ENCODE measurements at places on chromosomes 16 and 17.

GRCh38 chr17:81666092-81666341 lies 388 bp downstream of the OXLD1 start:
- DNase-seq = no peak

GRCh38 chr16:84996365-84996764 lies 15.0 kb downstream of the ZDHHC7 start:
- DNase-seq = no peak

DNA sequence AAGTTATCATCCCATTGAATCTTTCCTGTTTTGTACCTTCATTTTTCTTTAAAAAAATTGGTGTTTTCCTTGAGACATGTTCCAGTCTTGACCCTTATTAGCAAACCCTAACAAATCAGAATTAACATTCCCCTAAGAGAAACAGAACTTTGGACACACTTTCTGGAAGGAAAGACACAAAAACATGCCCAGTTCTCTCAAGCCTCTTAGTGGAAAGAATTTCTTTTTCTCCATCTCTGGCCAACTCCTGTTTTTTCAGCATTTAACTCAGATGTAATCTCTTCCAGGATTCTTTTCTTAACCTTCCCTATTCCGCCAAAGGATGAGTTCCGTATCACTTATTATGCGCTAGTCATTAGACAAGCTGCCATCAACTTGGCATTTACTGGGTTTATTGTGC lies 23.9 kb upstream of the CDH8 start:
- DNase-seq = no peak

- DNase-seq = no peak
These were observed 239.8 kb downstream of the CHD9NB start for GRCh38 chr16:52812678-52813556.

- peak; percentile 57 for DNase-seq
These were observed 24.2 kb downstream of the B9D1 start for GRCh38 chr17:19338031-19338990.

- DNase-seq = no peak
These were observed 853 bp upstream of the DOK4 start for GRCh38 chr16:57486858-57487834.

DNA sequence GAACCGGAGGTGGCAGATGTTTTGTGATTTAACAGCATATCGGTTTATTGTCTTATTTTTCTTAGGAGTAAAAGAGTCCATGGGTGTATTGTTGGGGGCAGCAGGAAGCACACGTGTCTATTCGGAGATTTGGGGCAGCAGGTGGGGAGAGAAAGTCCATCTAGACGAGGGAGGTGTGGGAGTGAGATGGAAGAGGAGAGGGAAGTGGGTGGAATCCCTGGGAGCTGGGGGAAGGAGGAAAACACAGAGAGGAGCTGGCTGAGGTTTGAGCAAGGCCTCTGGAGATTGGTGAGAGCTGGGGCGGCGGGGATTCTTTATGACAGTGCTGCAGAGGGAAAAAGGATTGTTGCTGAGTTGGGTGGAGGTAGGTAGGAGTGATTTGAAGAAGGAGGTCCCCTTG lies 72.1 kb downstream of the PRKCB start:
- DNase-seq = no peak

DNA sequence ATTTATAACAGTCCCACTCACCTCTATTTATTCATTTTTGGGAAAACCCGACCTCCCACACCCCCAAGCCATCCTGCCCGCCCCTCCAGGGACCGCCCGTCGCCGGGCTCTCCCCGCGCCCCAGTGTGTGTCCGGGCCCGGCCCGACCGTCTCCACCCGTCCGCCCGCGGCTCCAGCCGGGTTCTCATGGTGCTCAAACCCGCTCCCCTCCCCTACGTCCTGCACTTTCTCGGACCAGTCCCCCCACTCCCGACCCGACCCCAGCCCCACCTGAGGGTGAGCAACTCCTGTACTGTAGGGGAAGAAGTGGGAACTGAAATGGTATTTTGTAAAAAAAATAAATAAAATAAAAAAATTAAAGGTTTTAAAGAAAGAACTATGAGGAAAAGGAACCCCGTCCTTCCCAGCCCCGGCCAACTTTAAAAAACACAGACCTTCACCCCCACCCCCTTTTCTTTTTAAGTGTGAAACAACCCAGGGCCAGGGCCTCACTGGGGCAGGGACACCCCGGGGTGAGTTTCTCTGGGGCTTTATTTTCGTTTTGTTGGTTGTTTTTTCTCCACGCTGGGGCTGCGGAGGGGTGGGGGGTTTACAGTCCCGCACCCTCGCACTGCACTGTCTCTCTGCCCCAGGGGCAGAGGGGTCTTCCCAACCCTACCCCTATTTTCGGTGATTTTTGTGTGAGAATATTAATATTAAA lies 638 bp upstream of the TMEM88 start:
- no peak for DNase-seq

DNA sequence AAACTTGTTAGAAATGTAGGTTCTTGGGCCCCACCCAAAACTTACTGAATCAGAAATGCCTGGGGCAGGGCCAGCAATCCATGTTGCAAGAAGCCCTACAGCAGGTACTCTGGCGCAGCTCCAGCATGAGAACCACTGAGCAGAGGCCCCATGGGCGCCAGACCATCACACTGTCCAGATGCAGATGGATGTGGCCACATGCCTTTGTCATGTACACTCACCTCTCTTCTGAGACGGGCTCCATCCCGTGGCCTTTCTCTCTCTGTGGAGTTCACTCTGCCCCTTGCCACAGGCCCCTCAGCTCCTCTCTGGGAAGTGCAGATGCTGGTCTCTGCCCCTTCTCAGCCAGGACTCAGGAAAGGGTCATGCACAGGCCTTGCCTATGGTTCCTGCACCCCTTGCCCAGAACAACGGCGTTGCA lies 2.3 kb upstream of the CCNF start:
- no peak for DNase-seq

DNA sequence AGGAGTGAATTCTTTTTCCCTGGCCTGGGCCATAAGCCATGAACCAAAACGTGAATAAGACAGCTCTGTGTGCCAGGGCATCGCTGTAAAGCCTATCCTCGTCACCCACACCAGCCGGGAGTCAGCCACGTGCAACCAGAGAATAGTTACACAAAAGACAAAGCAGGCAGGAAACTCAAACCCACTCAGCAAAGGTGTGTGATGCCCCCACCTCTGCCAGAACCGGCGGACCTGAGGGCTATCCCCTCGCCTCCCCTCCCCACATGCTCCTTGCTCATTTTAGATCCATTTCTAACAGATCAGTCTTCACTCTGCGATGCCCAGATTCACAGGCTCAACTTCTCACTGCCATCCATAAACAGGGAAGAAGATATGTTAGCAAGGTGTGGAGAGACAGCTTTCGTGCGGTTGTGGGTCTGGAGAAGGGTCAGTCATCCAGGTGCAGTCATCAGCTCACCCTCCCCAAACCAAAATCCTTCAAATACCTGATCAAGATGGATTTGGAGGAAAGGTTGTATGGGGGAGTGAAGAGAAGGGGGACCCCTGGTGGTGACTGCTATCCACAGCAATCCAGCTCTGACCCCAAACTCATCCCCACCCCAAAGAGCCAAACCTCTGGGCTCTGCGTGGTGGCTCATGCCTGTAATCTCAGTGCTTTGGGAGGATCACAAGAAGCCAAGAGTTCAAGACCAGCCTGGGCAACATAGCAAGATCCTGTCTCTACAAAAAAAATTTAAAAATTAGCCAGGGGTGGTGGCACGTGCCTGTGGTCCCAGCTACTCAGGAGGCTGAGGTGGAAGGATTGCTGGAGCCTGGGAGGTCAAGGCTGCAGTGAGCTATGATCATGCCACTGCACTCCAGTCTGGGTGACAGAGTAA lies 219.2 kb downstream of the C16orf78 start:
- DNase-seq = peak; percentile 12

GRCh38 chr16:84334058-84334457 lies 34.3 kb upstream of the ATP2C2 start:
- no peak for DNase-seq

DNA sequence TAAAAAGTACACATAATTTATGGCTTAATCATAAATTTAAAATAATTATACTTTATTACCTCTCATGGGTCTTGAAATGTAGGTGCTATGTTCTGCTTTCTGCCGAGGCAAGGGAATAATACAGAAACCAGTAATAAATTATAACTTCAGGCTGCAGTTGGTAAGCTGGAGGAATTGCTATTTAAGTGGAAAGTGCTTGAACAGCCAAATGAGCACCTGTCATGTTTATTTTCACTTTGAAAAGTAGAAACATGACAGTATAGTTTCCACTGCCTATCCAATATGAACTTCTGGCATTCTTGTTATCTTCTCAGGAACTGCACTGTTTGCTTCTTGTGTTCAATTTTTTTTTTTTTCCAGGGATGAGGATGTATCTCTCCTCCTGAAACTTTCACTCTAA lies 146.0 kb downstream of the FTO start:
- no peak for DNase-seq

- DNase-seq = peak; percentile 44
These were observed 99.9 kb upstream of the CORO6 start for GRCh38 chr17:29722411-29723198.

GRCh38 chr16:70638814-70639792 lies 7.3 kb upstream of the IL34 start:
- DNase-seq = no peak

- no peak for DNase-seq
These were observed 1.7 kb downstream of the EPOP start for GRCh38 chr17:38672788-38673706.

DNA sequence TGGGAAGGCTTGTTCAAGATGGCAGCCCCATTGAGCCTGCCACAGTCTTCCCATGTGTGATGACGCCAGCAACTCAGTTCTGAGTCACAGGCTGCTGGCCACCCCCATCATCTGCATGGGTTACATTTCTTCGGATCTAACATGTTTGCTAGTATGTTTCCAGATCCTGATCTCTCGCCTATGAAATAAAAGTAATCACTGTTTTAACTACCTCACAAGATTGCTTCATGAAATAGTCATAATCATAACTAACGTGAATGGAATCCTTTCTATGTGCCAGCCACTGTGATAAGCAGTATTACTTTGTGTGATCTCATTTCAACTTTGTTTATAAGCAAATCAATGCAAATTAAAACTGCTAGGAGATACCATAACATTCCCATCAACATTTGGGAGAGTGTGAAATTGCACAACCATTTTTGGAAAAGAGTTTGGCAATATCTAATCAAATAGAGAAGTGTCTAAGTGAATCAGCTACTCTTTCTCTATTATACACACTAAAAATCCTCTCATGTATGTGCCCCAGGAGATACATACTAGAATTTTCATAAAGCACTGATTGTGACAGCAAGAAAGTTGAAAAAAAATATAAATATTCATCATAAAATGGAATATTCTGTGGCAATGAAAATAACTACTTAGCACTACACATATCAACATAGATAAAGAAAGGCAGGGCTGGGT lies 300.2 kb upstream of the IRX5 start:
- DNase-seq = no peak

- no peak for DNase-seq
These were observed 25.7 kb downstream of the ARHGAP23 start for GRCh38 chr17:38453951-38454421.

DNA sequence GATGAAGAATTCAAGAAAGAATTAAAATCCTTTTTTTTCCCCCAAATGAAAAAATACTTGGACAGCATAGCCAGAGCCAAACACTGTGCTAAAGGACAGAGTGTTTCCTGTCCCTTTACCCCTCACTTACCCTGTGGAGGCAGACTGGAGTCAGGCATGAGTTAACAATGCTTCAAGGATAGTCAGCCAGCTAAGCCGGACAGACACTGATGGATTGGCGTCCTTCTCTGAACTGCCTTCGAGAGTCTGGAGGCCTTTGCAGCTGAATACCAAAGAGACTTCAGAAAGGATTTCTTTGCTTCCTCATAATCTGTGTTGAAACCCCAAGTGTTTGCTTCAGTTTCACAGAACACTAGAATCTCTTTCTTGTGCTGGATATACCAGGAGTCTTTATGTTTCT lies 4.6 kb downstream of the METTL9 start:
- no peak for DNase-seq

DNA sequence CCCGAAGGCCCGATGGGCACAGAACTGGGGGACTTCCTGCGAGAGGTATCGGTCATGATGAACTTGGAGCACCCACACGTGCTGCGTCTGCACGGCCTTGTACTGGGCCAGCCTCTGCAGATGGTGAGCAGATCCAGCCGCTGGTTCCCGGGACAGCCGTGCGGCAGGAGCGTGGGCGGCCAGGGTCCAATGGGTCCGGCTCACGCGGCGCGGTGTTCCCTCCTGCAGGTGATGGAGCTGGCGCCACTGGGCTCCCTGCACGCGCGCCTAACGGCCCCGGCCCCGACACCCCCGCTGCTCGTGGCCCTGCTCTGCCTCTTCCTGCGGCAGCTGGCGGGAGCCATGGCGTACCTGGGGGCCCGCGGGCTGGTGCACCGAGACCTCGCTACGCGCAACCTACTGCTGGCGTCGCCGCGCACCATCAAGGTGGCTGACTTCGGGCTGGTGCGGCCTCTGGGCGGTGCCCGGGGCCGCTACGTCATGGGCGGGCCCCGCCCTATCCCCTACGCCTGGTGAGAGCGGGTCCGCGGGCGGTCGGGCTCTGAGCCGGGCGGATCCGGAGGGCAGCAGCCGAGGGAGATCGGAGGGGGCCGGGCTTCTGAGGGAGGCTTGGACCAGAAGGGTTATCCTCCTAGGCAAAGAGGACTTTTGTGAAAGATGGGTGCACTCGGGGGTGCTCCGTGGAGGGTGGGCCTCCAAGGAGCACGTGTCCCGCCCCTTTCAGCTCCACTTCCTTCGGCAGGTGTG lies 3.0 kb downstream of the TNK1 start:
- peak; percentile 70 for DNase-seq

- DNase-seq = no peak
These were observed 93.5 kb downstream of the CRISPLD2 start for GRCh38 chr16:84913315-84913714.

DNA sequence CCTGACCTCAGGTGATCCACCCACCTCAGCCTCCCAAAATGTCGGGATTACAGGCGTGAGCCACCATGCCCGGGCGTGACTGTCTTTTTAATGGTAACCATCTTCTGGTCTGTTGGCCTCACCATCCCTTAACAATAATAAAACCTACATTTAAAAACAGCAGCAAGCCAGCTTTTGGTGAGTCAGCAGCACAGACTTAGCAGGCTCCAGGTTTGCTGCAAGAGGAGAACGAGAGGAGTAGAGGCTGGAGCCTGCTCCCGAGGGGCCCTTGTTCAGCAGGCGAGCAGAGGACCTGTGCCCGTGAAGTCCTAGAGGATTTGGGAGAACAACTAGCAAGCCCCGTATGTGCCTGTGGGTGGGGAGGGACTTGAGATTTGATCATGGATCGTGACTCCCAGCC lies 35.7 kb downstream of the MYH13 start:
- DNase-seq = no peak

DNA sequence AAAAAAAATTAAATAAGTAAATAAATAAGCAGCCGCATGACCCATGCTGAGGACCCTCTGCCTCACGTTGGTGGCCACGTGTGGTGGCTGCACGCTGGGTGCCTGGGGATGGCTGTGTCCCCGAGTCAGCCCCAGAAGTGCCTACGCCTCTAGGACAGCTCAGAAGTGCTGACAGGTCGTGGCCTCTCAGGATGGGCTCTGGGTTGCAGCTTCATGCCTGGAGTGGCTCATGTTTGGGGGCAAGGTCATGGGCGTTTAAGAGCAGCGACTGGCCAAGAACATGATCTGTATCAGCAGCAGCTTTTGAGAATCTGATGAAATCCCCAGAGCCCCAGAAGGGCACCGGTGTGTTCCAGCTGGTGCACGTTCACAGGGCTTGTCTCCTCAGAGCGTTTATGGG lies 26.8 kb upstream of the CAPN15 start:
- DNase-seq = no peak

GRCh38 chr16:76941113-76941512 lies 249.9 kb upstream of the MON1B start:
- DNase-seq = no peak

Measured in T follicular helper cell (primary cell).